ENCODE measurements at places on chromosomes 12 and 14. TPM values are rescaled to one million over a fixed set of nuclear protein-coding genes. Genes with fewer than 3 reads are reported as not detected.

The ACSM4 gene
- total RNA-seq: 15.3 TPM

The FERMT2 gene
- 414 TPM for total RNA-seq

The TCL1B gene
- 0.93 TPM for total RNA-seq

The HPD gene
- 0.95 TPM for total RNA-seq

The TMEM179 gene
- total RNA-seq: 8.2 TPM

The NOVA1 gene
- 29.5 TPM for total RNA-seq

The CAPZA3 gene
- total RNA-seq: not detected

The OTOGL gene
- total RNA-seq: 1.4 TPM

The CMKLR1 gene
- total RNA-seq: not detected

The BMAL2 gene
- total RNA-seq: 10.2 TPM

The MDP1 gene
- total RNA-seq: 30.2 TPM

The PRH2 gene
- total RNA-seq: 1.2 TPM

The SVOP gene
- not detected for total RNA-seq

The SLC16A7 gene
- total RNA-seq: 4.1 TPM

The SERPINA5 gene
- total RNA-seq: 2.1 TPM

The SLC17A8 gene
- not detected for total RNA-seq

The GLIPR1 gene
- total RNA-seq: 0.22 TPM

The PMEL gene
- 15.8 TPM for total RNA-seq

The ANKRD33 gene
- total RNA-seq: not detected

The MFAP5 gene
- not detected for total RNA-seq

The USP44 gene
- total RNA-seq: 30.8 TPM

The NRXN3 gene
- 20.0 TPM for total RNA-seq

The SCN8A gene
- total RNA-seq: 8.8 TPM

The ACOT4 gene
- total RNA-seq: 0.46 TPM

The ANG gene
- 2.6 TPM for total RNA-seq

The KLHDC2 gene
- 56.1 TPM for total RNA-seq

The CD69 gene
- not detected for total RNA-seq

The ACADS gene
- total RNA-seq: 10.0 TPM

The CABP1 gene
- total RNA-seq: 0.72 TPM

The A2ML1 gene
- 10.7 TPM for total RNA-seq

The ZNF605 gene
- 12.8 TPM for total RNA-seq

The KCNMB4 gene
- total RNA-seq: 11.5 TPM

The CPNE6 gene
- not detected for total RNA-seq

The AQP6 gene
- not detected for total RNA-seq

The ART4 gene
- not detected for total RNA-seq

The KLHL33 gene
- total RNA-seq: 0.09 TPM

The GPRC5D gene
- total RNA-seq: not detected

The KIF26A gene
- 47.9 TPM for total RNA-seq

The LMO3 gene
- 1.3 TPM for total RNA-seq

The ADAMTS20 gene
- 1.1 TPM for total RNA-seq

Measured in endodermal cell (in vitro differentiated cells).